ENCODE measurements at places on chromosomes 2 and 18.
A peak's percentile ranks its signal among the peaks of the same experiment; 100 is the strongest.

GRCh38 chr2:132468821-132469675 lies 52.4 kb downstream of the GPR39 start:
- DNase-seq, result no peak

DNA sequence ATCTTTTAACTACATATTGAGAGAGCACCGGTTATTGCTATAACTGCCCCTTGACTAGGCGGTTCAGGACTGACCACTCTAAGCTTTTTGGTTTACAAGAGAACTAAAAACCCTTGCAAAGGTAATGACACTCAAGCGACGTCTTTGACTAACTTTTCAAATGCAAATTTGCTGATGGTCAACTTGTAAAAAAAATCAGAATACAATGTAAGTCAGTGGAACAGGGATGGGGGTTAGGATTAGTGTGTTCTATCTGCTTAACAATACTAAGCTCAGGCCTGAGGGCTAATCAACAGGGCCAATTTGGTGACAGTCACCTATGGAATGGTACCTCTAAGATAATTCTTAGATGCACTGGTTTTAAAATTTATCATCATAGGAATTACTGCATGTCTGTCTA lies 57.1 kb downstream of the ZAP70 start:
- no peak for DNase-seq

GRCh38 chr18:53701697-53702096 lies 522.8 kb downstream of the MBD2 start:
- DNase-seq, result no peak

DNA sequence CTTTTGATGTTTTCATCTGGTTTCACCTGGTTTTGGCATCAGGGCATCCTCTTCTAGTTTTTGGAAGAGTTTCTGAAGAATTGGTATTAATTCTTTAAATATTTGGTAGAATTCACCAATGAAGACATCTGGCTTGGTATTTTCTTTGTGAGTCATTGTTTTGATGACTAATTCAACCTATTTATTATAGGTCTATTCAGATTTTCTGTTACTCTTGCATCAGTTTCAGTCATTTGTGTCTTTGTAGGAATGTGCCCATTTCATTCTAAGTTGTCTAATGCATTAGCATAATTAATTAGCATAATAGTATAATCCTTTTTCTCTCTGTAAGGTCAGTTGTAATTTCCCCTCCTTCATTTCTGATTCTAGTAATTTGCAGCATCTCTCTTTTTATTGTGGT lies 8.0 kb downstream of the GNLY start:
- DNase-seq, result peak; percentile 3

- no peak for DNase-seq
Measured at GRCh38 chr2:44789971-44790721, 151.4 kb upstream of the SIX3 start.

DNA sequence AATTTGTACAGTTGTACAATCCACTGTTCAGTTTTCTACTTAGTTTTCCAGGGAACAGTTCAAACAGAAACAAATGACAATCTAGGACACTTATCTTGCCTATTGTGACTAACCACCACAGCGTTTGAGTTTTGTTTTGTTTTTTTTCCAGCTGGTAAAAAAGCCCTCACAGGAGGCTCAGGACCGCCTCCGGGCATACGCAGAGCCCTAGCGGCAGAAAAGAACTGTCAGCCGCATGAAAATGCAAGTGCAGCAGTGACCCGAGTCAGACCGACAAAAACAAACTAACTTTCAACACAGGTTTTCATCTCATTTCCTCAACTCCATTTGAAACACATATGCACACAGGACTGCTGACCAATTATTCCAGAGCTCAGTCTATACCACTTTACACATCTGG lies 68.6 kb downstream of the STEAP3 start:
- no peak for DNase-seq

GRCh38 chr2:217289907-217290280 lies 430.0 kb upstream of the TNP1 start:
- DNase-seq, result peak; percentile 64

- peak; percentile 4 for DNase-seq
Measured at GRCh38 chr18:70554854-70555445, 266.1 kb downstream of the SOCS6 start.

- DNase-seq, result no peak
Measured at GRCh38 chr2:209062210-209062609, 361.6 kb upstream of the MAP2 start.

GRCh38 chr18:28903306-28903705 lies 726.4 kb upstream of the CDH2 start:
- no peak for DNase-seq

All from OCI-M1 (cell line).